ENCODE measurements at places on chromosomes 6 and 20.

GRCh38 chr6:53338304-53338703 lies 10.4 kb downstream of the ELOVL5 start:
- DNase-seq = no peak

- peak; percentile 82 for DNase-seq
Measured at GRCh38 chr6:25006565-25007001, 70.8 kb upstream of the RIPOR2 start.

DNA sequence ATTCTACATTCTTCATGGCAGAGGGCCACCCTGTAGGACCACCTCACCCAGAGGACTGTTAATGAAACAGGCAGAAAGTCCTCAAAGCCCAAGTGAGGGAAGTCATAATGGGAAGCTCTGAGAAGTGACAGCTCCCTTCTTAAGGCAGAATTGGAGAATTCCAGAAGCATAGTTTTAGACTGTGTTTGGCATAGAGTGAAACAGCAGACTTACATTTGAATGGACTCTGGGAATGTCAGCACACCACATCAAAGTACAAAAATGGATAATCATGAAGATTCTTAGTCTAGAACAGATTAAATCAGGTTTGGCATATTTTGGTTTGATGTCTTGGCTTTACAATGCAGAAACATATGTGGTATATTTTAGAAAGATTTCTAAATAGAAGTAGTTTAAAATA lies 17.9 kb downstream of the SH3BGRL2 start:
- no peak for DNase-seq

DNA sequence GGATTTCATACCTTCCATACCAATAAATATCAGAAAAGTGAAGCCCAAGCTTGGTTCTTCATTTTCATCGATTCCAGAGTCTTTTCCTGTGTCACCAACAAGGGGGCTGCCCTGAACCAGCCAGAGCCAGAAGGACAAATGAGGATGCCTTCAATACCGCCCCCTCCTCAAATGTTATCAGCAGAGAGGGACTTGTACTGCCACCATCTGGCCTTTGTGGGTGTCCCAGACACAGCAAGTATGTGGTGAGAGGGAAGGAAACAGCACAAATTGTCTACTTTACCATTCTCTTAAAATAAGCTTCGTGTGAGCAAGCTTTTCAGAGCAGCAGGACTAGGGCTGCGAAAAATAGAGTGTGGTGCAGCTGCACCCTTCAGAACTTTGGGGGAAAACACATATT lies 165.3 kb downstream of the SOBP start:
- DNase-seq = no peak

DNA sequence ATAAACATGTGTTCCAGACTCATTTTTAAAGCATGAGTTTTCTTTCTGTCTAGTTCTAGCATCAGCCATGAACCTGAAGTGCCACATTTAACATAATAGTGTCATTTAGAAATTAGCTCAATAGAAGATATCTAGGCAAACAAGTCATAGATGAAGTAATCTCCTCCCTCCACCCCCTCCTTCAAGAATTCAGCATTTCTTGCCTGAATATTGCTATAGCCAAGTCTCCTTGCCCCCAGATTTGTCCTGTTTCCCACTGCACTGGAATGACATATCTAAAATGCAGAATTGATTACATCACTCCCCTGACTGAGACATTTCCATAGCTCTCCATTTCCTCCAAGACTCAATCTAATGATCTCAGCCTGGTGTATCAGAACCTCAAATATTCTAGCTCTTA lies 134.9 kb upstream of the BACH2 start:
- DNase-seq = no peak

GRCh38 chr20:53847139-53847836 lies 223.1 kb downstream of the BCAS1 start:
- no peak for DNase-seq

GRCh38 chr6:4396044-4396443 lies 260.7 kb upstream of the ECI2 start:
- DNase-seq = no peak

Measured in CD4-positive, alpha-beta T cell treated with Interferon gamma for 1 hour (primary cell).